Posterior vena cava (tissue), 2 donors: ENCODE measurements at places on chromosomes 16 and 17. TPM values are rescaled to one million over a fixed set of nuclear protein-coding genes. Genes with fewer than 3 reads are reported as not detected.

DNA sequence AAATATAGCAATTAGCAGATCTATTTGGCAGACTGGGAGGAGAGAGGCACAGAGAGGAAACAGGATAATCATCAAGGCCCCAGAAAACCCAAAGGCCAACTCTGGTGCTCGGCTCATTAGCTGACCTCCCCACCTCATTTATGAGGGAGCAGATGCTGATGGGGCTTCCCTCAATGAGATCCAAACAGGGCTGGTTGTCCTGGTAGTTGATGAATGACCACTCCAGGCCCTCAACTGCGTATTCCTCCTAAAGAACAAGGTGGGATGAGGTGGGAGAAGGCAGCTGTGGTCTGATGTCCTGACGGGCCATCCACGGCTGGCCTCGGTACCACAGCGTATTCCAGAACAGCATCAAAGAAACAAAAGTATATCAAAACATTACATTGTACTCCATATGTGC lies 20.8 kb downstream of the ZNHIT3 start:
- peak; percentile 19 for DNase-seq

- no peak for DNase-seq
Observed at GRCh38 chr17:66789961-66790437, 44.9 kb upstream of the CACNG5 start.

DNA sequence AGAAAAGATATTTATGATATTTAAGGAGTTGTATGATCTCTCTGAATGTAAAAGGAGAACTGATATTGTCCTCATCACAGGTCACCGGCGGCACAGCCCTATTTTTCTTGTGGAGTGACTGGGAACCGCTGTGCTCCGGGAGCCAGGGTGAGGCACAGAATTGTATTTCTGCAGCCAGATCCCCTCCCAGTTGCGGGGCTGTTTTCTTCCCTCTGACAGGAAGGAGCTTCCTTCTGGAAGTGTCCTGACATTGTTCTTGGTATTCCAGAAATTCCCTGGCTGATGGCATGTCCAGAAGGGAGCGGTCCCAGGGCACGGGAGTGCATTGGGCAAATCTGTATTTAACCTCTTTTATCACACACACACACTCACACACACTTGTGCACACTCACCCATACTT lies 268.6 kb upstream of the FOXF1 start:
- no peak for DNase-seq

GRCh38 chr17:65228287-65228686 lies 91.1 kb downstream of the RGS9 start:
- no peak for DNase-seq

DNA sequence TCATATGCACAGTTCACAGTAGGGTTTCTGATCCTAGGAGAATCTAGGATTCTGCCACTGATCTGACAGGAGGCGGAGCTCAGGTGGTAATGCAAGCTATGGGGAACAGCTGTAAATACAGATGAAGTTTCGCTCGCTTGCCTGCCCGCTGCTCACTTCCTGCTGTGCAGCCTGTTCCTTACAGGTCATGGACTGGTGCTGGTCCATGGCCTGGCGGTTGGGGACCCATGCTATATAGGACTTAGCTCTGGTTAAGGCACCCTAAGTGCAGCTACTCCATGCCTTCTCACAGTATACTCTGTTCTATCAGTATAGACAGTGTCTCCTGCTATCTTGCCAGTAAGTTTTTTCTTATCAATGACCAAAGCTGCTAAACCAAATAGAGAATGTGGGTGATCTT lies 2.4 kb downstream of the MPHOSPH6 start:
- DNase-seq, result no peak

DNA sequence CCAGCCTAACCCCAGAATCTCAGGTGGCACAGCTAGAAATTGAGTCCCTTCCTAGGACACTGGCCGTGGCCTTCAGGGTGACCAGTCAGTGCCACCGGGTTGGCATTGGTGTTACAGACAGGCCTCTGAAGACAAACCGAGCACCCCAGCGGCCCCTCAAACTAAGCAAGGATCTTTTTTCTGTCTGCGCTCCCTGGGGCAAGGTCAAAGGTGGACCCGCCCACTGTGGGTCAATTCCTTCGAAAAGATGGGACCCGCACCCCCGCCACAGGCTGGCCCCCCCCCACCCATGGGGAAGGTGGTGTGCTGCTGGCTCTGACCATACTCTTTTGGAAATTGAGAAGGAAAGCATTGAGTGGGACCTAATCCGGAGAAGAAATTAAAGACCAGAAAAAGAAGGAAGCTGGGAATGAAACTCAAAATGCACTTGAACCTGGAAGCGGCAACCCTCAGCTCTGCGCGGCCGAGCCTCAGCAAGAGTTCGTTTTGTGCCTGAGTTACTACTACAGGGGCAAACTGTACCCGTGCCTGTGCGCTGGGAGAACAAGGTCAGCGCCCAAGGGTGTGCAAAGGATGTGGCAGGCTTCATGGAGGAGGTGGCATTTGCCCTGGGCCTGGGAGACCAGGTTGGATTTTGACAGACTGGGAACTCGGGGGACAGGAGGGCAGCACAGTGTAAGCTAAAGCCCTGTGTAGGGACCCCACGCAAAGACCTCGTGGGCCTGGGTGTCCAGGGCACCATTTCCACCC lies 20.4 kb downstream of the TMC6 start:
- DNase-seq, result peak; percentile 51

- DNase-seq, result no peak
Observed at GRCh38 chr17:17757391-17757791, 76.1 kb downstream of the RAI1 start.

GRCh38 chr16:16021988-16022682 lies 72.7 kb downstream of the ABCC1 start:
- peak; percentile 99 for DNase-seq

- DNase-seq, result no peak
Observed at GRCh38 chr16:53832896-53833544, 129.1 kb downstream of the FTO start.

DNA sequence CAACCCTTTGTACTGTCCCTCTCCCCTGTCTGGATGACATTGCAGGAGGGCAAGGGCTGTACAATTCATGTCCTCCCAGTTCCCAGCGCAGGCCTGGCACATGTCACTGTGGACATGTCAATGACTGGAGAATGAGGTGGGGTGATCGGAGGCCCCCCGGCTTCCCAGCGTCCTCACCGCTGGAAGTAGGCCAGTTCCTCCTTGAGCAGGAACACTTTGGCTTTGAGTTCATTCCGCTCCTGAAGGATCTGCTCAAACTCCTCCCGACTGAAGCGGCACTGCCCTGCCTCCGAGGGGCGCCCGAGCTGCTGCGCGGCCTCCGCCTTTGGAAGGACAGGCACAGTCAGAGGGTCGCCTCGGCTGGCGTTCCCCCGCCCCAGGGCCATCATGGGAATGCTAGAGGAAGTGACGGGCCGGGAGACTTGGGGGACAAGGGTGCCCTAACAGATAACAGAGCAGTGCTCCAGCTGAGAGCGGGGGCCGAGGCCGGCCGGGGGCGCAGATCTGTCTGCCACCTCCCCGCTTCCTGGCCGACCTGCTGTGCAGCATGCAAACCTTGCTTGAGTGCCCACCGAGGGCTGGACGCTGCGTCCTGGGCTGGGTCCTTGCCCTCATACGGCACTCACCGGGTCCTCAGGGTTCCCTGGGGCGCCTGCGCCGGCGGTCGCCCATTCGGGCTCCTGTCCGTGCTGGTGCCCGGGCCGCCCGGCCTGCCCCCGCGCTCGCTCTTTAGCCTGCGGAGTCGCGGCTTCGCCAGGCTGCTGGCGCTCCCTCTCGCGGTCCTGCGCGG lies 1.3 kb downstream of the RILP start:
- no peak for DNase-seq

DNA sequence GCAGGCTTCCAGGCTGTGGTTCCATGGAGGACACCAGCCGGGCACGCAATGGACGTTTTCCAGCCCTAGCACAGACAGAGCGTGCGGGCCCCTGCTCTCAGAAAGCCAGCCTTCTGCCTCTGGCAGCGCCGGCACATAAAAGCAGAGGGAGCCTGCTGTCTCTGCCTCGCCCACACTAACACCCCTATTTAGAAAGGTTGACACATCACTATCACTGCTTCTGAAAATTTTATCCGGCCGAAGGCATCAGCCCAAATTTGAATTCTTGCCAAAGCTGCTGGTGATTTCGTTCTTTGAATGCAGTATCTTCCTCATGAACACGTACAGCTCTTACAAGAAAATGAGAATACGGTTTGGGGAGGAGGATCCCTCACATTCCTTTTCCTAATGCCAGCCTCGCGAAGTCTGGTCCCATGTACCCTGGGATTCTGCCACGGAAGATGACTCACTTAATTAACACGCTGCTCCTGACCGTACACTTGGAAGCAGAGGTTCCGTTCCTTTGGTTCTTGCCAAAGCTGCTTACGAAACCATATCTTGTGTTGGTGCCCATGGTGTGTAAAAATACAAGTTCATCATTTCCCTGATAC lies 1.3 kb upstream of the RAB11FIP3 start:
- peak; percentile 80 for DNase-seq

GRCh38 chr16:48556913-48557351 lies 53.0 kb downstream of the N4BP1 start:
- no peak for DNase-seq

DNA sequence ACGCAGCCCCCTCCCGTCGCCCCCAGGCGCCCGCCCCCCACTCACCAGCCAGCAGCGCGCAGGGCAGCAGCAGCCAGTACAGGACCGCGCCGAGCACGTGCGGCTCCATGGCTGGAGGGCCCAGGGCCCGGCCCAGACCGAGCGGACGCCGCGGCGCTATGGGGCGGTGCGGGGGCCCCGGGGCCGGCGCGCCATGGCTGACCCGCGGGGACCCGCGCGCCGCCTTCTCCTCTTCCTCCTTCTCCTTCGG lies 239 bp downstream of the PIEZO1 start:
- DNase-seq, result no peak

DNA sequence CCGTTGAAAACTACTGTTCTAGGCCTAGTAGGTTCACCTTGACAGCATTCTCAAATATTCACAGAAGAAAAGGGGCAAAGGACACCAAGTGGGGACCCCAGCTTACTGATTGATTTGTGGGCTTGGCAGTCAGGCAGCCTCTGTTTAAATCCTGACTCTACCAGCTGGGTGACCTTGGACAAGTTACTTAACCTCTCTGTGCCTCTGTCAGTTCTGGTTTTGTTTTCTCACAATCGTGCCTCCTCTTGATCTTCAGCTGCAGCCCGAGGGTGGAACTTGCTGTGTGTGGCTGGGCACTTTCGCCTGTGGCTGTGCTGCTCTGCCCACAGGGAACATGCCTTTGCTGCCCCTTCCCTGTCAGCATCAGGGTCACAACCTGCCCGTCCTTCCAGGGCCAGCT lies 17.8 kb downstream of the RAP1GAP2 start:
- no peak for DNase-seq

GRCh38 chr17:2063261-2064146 lies 8.6 kb downstream of the HIC1 start:
- no peak for DNase-seq

GRCh38 chr17:36094746-36095145 lies 4.8 kb upstream of the CCL3 start:
- no peak for DNase-seq

DNA sequence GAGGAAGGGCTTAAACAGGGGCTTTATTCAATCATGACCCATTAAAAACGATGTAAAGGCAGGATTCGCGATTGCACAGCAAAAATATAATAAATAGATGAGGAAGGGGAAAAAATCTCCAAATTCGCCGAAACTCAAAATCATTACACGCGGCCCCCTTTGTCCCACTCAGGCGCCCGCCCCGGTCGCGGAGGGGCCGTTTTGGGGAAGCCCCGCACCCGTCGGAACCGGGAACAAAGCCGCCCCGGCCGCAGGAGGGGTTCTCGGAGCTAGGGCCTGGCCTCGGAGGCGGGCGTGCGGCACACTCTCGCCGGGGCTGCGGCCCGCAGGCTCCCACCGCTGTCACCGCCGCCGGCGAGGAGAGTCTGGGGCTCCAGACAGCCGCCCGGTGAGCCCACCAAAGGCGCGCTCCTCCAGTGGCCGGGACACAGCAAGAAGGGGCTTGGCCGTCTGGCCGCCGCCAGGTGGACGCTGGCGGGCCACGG lies 521 bp downstream of the C16orf87 start:
- peak; percentile 85 for DNase-seq

- DNase-seq, result peak; percentile 88
Observed at GRCh38 chr17:62628831-62629555, 1.5 kb downstream of the MRC2 start.

- no peak for DNase-seq
Observed at GRCh38 chr17:49477709-49478108, 17.4 kb upstream of the NGFR start.

DNA sequence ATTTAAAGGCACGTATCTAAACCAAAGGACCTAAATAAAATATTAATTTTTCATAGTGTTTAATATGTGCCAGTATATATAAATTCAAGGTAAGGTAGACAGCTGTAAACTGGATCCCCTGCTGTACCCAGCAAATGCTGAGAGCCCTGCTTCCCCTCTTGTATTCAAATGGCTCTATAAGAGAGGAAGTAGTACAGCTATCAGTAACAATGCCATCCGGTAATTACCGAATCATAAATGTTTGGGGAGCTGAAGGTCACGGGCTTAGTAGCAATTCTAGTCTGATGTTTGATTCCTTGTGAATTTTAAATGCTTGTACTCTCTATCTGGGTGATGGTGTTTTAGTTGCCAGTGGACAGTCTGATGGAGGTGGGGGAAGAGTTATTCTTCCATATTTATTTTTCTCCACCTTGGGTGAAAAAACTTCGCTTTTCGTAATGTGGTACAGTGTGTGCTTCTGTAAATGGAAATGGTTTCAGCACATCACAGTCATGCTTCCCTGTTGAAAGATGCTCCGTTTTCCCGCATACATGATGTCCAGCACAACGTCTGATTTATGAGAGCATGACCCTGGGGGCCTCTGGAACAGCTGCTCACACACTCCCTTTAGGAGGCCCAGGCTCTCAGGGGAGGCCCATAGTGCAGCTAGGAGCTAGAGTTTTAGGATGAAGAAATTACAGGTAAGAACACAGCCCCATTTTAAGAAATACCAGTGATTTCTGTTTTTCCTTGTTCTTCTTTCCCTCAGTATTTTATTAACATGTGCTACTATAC lies 423.9 kb downstream of the WWOX start:
- DNase-seq, result no peak

DNA sequence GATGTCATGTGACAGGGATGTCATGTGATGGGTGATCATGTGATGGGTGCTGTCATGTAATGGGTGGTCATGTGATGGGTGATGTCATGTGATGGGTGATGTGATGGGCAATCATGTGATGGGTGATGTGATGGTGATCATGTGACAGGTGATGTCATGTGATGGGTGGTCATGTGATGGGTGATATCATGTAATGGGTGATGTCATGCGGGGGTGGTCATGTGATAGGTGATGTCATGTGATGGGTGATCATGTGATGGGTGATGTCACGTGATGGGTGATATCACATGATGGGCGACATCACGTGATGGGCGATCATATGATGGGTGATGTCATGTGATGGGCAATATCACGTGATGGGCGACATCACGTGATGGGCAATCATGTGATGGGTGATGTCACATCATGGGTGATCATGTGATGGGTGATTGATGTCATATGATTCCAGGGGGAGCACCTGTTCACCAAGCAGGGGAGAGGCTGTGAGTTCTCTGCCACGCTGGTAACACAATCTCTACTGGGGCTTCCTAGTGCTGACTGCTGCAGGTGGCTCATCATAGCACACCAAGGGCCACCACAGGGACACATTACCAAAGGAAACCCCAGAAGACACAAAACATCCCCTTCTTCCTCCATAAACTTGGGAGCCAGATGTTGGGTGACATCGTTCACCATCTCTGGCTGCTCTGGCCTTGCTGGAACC lies 16.5 kb downstream of the CD300LB start:
- DNase-seq, result no peak

- DNase-seq, result no peak
Observed at GRCh38 chr17:67417507-67417906, 40.4 kb downstream of the PITPNC1 start.

Gene HSD17B2
- total RNA-seq, result not detected

Gene NETO2
- total RNA-seq, result 1.3 TPM

Gene PHOSPHO1
- total RNA-seq, result 2.6 TPM

Gene CLEC10A
- total RNA-seq, result 5.9 TPM

Gene EPOP
- 1.6 TPM for total RNA-seq

Gene TRPV2
- total RNA-seq, result 35.7 TPM

Gene PCTP
- 10.0 TPM for total RNA-seq

Gene SMURF2
- 28.4 TPM for total RNA-seq
